ENCODE measurements at places on chromosomes 5 and 9.

- peak; percentile 42 for DNase-seq
Observed at GRCh38 chr9:99173570-99174504, 47.9 kb downstream of the ALG2 start.

DNA sequence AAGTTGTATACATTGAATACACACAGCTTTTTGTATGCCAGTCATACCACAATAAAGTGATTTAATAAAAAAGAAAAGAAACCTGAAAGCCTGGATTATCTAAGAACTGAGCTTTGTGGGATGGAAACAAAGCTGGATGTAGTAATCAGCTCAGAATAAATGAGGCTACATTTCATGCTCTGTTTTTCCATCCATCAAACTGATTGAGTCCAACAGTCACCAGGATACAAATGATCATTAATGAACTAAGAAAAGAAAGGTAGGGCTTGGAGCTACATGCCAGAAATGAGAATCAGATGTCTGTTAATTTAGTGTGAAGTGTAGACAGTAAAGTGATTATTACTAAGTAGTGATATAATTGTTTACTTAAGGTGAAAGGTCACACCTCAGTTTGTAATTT is 109.8 kb upstream of the TARS1 start:
- no peak for DNase-seq

GRCh38 chr5:131756942-131757341 is 39.9 kb downstream of the FNIP1 start:
- DNase-seq = no peak

- no peak for DNase-seq
Observed at GRCh38 chr9:111916234-111916645, 19.6 kb downstream of the UGCG start.

GRCh38 chr5:147396070-147396823 is 113.6 kb downstream of the DPYSL3 start:
- DNase-seq = no peak
